ENCODE measurements at places on chromosomes 7 and 10.

DNA sequence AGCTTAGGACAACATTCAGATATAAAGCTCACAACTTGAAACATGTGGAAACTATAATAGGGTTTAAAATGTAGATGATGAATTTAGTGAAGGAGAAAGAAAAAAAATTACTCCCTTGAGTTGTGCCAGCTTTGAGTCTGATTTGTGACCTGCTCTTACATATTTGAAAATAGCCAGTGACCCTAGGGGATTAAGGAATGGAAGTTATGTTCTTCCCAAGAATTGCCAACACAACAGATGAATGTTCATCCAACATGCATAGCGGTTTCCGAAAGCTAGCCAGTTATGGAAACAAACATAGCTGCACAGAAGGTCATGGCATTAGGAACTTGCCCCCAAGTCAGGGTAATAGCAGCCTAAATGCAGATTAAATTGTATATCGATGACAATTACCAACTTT, 10.8 kb downstream of the TMEM196 start:
- DNase-seq: no peak

GRCh38 chr7:4753598-4754432, 21.6 kb upstream of the AP5Z1 start:
- DNase-seq: peak; percentile 90

DNA sequence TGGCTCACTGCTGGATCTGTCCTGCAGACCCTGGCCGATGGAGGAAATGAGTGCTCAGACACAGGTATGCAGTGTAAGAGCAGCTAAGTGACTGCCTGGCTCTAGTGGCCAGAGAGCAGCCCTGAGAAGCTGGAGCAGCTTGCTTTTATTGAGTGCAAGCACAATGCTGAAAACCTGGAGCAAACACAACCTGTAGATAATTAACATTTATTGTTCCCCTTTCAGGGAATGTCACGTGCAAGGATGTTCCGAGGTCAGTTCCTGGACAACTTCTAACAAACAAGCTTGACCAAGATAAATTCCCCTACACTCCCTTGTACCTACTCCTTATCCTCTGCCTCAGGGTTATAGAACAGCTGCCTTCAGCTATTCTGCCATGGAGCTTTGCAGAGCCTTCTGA, 31.3 kb downstream of the DDC start:
- no peak for DNase-seq

GRCh38 chr7:142647749-142648148, 101.5 kb upstream of the PRSS1 start:
- no peak for DNase-seq

DNA sequence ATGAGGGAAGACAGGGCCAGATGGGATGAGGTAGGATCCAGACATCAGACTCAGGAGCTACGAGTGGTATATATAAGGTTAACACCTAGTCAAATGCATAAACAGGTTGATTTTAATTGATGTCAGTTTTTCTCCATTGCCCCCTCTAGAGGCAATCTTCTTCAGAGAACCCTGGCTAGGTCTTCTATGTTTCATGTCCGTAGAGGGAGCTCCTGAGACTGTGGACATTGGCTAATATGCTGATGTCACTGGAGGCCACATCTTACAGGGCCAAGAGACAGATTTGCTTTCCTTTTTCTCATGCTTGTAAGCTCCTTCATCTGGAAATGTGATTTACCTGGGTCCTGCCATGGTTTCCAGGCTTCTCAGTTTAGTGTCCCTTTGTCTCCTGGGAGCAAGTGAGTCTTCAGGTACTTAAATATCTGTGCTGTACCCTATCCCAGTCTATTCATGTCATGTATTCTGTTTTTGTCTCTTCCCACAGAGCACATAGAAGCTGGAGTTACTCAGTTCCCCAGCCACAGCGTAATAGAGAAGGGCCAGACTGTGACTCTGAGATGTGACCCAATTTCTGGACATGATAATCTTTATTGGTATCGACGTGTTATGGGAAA, 161.6 kb upstream of the PRSS1 start:
- DNase-seq: peak; percentile 85

DNA sequence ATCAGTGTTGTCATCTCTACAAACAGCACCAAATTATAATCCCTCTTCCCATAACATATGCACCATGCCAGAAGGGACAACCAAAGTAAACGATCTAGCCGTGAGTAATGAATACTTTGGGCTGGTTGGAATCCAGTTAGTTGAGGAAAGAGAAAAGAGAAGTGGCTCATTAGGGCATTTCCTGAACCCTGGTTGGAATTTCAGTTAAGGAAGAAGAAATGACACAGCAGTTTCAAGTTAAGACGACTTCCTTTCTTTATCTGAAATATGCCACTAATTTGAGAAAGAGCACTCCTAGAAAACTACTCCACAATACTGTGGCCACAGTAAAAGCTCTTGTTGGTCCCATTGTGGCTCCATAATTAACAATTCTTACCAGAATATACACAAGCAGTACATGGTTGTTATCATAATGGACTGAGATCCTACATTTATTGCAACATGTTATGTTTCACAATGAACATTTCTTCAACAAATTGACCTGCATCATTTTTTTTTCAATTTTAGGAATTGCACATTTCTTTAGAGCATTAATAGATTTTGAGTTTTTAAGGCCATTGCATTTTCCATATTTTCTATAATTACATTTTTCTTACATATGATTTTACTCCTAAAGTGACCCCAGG, at the start of gene TFEC:
TFEC (minus strand) TSS at position 113 of the 626 bp plus-strand sequence. CDS start 46,322 bp downstream, outside the sequence.
- no peak for DNase-seq

DNA sequence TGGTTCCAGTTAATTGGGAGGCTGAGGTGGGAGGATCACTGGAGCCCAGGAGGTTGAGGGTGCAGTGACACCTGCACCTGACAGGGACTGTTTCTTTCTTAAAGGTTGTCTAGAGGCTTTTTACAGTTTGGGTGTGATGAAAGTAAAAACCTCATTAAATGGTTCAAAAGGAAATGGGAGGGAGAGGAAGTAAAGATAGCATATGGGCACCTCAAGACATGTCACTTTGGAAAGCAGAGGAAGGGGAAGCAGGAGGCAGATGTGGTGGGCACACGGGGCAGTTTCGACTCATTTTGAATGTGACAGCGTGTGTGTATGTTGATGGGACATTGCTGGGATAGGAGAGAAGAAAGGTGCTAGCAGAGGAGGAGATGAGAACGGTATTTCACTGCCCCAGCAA, 203.1 kb downstream of the MLLT10 start:
- DNase-seq: no peak

- DNase-seq: no peak
Observed at GRCh38 chr10:132195366-132196075, 8.8 kb downstream of the DPYSL4 start.

- DNase-seq: no peak
Observed at GRCh38 chr7:144853542-144853941, 17.7 kb upstream of the TPK1 start.

GRCh38 chr10:93220296-93221170, 146.8 kb downstream of the CYP26A1 start:
- DNase-seq: no peak

DNA sequence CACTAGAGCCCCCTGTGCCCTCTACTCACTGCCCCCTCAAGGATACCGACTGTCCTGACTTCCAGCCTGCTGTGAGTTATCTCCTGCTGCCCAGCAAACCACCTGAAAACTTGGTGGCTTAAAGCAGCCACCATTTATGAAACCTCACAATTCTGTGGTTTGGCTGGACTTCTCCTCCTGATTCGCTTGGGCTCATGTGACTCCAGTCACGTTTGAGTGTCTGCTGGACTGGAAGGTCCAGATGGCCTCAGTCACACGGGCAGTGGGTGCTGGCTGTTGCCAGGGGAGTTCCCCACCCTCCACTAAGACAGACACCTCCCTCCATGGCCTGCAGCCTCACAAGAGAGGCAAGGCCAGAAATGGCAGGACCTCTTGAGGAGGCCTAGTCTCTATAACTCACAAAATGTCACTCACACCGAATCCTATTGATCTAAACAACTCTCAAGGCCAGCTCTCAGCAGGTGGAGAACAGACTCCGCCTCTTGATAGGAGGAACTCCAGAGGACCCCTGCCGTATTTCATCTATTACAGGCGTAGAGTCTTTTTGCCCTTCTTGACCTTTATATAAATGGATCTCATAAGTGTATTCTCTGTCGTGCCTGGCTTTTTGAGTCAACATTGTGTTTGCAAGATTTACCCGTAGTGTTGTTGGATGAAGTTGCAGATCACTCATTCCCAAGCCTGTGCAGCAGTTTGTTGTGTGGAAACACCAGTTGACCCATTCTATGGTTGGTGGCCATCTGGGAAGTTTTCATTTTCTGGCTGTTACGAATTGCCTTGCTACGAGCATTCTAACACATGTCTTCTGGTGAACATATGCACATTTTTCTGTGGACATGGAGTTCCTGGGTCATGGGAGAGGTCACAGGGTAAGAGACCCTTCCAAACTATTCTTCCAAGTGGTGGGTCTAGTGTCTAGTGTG, 48.3 kb downstream of the ZMIZ1 start:
- no peak for DNase-seq

DNA sequence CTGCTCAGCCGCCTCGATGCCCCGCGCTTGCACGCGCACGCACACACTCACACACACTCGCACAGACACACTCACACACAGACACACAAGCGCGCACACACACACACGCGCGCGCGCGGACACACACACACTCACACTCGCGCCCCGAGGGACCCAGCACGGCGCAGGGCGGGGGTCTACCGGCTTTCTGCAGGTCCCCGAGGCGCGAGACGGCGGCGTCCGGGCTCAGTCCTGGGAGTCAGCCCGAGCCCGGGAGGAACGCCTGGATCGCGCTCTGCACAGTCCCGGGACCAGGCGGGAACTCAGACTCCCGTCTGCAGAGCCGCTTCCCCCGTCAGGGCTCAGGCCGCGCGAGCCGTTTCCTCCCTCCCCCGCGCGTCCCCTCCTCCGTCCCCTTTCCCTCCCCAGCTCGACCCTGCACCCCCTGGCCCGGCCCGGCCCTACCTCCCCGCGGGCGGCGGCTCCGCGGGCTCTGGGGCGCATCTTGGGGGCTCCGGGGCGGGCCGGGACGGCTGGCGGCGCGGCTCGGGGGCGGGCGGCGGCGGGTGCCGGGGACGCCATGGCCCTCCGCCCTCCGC, 464 bp downstream of the DENND2A start:
- DNase-seq: peak; percentile 57

GRCh38 chr7:2566348-2566889, 7.6 kb downstream of the IQCE start:
- no peak for DNase-seq

Data from A549 (cell line).